NCI-H1048 (cell line): ENCODE measurements at places on chromosomes 1 and 21.

GRCh38 chr1:54064299-54064698 lies 10.9 kb downstream of the TCEANC2 start:
- no peak for DNase-seq

- no peak for DNase-seq
These were observed 107.9 kb downstream of the RUNX1 start for GRCh38 chr21:34941162-34941561.

- no peak for DNase-seq
These were observed 16.7 kb downstream of the STYXL2 start for GRCh38 chr1:167110586-167110985.

- no peak for DNase-seq
These were observed 58.7 kb upstream of the KIAA1614 start for GRCh38 chr1:180854001-180854400.

DNA sequence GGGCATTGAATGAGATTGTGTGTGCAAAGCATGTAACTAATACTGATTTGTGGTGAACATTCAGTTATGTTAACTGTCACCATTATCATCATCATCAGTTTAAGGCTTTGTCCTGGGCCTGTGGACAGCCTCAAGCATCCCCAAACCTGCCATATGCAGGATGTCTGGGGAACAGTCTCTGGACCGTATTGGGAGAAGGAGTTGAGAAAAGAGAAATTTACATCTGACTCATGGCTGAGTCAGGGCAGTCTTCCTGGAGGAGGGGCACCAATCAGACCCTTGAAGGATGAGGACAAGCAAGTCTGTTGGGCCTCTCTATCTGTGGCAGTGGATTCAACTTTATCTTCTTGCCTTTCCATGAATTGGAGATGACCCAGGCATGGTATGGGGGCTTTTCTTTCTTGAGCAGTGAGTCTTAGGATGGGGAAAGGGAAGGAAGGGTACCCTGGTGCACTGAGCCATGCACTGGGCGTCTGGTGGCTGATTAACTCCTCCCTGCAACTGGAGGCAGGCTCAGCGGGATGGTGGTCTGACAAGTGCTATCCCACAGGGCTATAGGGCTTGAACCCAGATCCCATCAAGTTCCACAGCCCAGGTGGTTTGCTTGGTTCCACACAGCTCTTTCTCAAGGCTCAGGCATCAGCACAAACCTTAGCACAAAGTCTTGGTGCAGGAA lies 2.9 kb downstream of the PADI3 start:
- DNase-seq, result no peak
